ENCODE measurements at places on chromosomes 3 and 15.

- DNase-seq: no peak
These were observed 224.4 kb upstream of the ICE2 start for GRCh38 chr15:60703207-60703933.

- no peak for DNase-seq
These were observed 11.7 kb downstream of the EDEM1 start for GRCh38 chr3:5198986-5199731.

GRCh38 chr3:120212505-120212904, 72.5 kb downstream of the GPR156 start:
- DNase-seq: no peak

- no peak for DNase-seq
These were observed 41.8 kb downstream of the CBLB start for GRCh38 chr3:105826778-105827634.

- DNase-seq: no peak
These were observed 1.1 kb upstream of the CEMIP start for GRCh38 chr15:80777826-80778620.

- DNase-seq: no peak
These were observed 10.8 kb downstream of the SLC51A start for GRCh38 chr3:196227121-196227561.

DNA sequence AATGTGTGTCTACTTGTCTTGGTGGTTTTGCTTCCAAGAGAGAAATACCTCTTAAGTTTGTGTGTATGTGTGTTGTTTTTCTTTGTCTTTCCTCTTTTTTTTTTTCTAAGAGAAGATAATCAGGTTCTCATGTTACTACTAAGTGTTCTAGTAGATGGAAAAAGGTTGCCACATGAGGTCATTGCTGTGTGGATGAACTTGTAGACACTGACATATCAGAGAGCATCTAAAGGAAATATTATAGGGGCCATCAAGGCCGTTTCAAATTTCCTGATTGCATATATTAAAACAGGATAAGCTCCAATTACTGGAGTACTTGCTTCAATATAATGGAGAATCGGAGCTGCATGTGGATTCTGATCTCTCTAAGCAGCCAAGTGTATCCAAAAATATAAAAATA, 747.5 kb downstream of the NR2F2 start:
- DNase-seq: no peak

- no peak for DNase-seq
These were observed 274.8 kb upstream of the TRIM42 start for GRCh38 chr3:140403079-140403478.

DNA sequence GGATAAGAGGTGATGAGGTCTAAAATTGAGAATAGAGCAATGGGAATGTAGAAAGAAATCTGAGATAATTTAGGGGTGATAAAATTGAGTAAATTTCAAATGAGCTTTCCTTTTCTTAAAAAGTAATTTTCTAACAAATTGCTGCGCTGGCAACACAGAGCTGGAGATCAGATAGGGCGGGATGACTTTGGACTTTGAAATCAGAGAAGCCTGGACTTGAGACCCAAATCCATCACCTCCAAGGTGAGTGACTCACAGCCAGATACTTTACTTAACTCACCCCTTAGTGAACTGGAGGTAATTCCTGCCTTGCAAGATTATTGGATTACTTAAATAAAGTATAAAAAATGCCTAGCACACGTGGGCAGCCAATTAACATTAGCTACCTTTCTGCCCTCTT, 80.8 kb downstream of the P2RY1 start:
- no peak for DNase-seq

Measured in globus pallidus (tissue), 1 donor.